Activated T-helper 1 cell treated with Interleukin-2 at 50 U/mL for 16 hours (primary cell): ENCODE measurements at places on chromosomes 2 and 18.

- no peak for DNase-seq
Measured at GRCh38 chr18:57431002-57431382, 4.2 kb upstream of the ONECUT2 start.

DNA sequence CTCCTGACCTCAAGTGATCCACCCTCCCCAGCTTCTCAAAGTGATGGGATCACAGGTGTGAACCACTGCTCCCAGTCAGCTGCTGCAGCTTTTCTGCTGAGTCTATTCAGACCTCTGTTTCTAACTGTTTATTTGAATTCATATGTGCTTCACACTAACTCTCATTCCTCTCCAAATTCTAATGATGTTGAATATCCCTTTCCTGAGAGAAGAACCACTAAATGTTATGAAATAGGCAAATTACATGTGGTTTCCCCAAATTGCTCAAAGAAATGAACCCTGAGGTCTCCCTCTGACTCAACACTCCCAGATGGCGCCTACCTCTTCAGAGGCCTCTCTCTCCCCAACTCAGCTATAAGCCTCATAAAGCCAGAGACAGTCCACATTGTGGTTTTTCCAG is 98.6 kb downstream of the IRS1 start:
- no peak for DNase-seq

DNA sequence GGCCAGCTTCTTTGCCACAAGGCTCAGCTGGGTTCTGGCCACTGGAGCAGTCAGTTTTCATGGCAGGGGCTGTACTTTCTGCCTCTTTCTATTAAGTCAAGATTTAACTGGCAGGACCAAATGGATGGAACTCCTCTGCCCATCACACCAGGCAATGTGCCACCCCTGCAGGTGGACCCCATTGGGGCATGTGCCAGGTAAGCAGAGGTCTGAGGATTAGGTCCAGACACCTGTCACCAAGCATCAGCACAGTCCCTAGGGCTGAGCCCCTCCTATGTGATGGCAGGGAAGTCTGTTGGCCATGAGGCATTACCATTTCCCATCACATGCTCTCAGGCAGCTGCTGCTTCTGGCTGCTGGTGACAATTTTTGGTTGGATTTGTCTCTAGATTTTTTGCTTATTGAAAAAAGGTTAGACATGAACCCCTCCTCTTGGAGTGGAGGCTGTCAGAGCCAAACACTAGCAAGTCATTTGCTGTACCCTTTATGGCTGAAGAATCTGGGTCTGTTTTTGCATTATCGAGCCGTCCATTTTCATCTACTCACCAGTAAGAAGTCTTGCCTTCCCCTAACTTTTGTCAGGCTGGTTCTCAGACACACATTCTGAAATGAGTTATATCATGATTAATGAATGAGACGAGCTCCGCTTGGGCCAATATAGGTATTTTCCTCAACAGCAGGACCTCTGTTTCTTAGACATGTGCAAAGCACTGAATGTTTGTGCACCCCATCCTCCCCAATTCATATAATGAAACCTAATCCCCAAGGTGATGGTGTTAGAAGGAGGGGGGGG is 328.0 kb downstream of the TSN start:
- no peak for DNase-seq

DNA sequence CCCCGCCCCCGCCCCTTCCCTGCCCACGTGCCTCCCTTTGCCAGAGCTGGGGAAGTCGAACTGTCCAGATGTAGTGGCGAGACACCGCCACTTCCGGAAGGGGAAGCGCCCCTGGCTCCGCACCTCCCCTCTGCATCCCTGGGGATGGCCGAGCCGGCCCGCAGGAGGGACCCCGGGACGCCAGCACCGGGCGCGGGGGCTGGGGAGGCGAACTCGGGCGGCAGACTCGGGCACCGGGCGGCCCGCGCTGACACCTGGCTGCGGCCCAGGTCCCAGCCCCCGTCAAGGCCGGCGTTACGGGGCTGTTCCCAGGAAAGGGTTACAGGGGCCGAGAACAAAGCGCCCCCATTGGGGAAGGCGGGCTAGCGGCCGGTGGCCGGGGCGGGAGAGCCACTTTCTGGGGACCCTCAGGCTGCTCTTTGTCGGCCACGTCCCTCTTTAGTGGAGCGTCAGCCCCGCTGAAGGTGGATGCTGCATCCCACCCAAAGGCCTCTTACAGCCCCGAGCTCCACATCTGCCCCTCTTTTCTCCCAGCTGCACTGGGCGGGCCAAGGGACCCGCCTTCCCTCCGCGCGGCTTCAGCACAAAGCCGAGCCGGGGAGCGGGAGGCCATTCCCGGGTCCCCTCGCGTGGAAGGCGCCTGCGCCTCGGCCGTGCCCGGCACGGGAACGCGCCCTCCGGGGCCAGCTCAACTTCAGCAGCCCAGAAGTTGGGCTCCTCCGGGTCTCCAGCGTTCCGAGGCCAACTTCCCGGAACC is 1.3 kb downstream of the SDC1 start:
- no peak for DNase-seq

GRCh38 chr2:16470936-16471490 is 194.6 kb downstream of the CYRIA start:
- no peak for DNase-seq

- no peak for DNase-seq
Measured at GRCh38 chr2:237529452-237530402, 36.6 kb upstream of the PRLH start.

GRCh38 chr18:21307578-21307977 is 65.5 kb downstream of the GREB1L start:
- no peak for DNase-seq

- DNase-seq = no peak
Measured at GRCh38 chr2:65557616-65558573, 125.5 kb upstream of the SPRED2 start.

- DNase-seq = no peak
Measured at GRCh38 chr2:14363976-14364375, 268.5 kb upstream of the LRATD1 start.

DNA sequence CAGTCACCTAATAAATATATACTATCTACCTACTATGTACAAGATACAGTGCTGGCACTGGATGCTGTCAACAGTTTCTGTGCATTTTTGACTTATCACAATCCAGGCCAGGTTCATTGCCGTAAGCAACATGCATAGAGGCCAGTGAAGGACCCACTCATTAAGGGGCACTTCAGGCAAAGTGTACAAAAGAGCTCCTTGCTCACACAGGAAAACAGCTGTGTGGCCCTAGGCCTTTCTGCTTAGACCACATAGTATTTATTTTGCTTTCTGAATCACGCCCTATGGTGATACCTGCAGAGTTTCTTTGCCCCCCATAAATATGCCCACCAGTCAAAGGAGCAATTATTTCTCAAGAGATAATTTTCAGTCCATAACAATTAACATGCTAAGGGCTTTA is 39.6 kb upstream of the STAT4 start:
- DNase-seq = no peak

GRCh38 chr18:407626-408224 is 92.8 kb downstream of the COLEC12 start:
- no peak for DNase-seq

- peak; percentile 40 for DNase-seq
Measured at GRCh38 chr2:162221064-162221463, 22.2 kb downstream of the FAP start.

GRCh38 chr18:76412010-76412817 is 82.8 kb downstream of the ZNF516 start:
- DNase-seq = no peak

- DNase-seq = no peak
Measured at GRCh38 chr2:229265727-229266126, 5.4 kb downstream of the PID1 start.

DNA sequence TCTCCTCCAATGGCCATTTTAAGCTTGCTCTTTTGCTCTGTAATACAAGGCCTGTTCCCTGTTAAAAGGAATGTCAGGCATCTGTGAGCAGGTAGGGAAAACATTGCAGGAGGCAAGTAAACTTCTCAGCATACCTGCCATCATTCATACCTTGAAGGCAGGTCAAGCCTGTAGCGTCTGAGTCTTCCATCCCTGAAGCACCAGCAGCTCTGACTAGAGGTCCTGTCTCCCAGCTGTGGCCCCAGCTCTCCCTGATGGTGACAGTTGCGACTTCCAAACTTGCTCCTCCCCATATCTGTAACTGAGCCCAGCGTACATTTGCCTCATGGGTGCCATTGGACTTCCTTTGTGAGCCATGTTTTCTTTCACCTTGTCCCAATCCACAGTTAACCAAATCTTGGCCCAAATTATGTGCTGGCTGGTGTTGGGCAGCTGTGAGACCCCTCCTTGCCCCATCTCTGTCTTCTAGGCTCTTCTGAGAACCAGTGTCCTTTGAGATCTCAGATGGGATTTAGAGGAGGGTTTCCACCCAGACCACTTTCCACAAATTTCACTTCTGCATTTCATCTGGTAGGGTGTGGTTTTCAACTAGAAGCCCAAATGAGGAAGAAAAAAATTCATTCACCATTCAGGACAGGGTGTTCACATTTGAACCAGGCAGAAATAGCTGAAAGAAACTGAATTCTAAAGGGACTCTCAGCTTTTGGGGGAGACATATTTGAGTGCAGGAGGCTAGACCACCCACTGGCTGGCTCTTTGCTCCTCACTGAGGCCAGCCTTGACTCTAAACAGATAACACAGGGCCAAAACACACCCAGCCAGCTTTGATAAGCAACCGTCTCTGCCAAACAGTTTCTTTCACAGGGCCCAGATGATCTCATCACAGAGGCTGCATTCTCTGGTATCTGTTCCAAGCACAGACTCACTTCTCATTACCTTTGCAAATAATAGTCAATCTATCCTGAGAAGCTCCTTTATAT is 66.4 kb upstream of the MSH2 start:
- no peak for DNase-seq

- no peak for DNase-seq
Measured at GRCh38 chr2:169007356-169007755, 23.8 kb downstream of the ABCB11 start.

- DNase-seq = no peak
Measured at GRCh38 chr2:200450288-200450687, 59.6 kb downstream of the KCTD18 start.

DNA sequence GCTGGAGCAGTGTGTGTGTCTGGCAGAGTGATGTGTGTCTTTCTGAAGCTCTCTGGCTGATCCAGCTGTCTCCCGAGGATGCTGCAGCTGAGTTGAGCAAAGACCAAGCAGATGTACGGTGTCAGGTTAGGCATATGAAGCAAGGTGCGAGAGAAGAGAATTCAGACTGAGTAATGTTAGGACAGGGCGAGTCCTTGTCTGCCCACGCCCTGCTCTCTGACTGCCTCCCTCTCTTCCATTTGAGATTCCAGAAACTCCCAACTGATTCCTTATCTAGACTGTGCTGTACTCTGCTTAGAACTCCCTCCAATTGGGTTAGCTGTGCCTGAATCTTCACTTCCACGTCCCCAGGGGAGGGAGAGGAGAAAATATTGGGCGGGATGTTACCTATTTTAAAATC is 25.7 kb upstream of the LPIN1 start:
- no peak for DNase-seq

- DNase-seq = no peak
Measured at GRCh38 chr18:32264401-32264800, 74.6 kb downstream of the MEP1B start.

DNA sequence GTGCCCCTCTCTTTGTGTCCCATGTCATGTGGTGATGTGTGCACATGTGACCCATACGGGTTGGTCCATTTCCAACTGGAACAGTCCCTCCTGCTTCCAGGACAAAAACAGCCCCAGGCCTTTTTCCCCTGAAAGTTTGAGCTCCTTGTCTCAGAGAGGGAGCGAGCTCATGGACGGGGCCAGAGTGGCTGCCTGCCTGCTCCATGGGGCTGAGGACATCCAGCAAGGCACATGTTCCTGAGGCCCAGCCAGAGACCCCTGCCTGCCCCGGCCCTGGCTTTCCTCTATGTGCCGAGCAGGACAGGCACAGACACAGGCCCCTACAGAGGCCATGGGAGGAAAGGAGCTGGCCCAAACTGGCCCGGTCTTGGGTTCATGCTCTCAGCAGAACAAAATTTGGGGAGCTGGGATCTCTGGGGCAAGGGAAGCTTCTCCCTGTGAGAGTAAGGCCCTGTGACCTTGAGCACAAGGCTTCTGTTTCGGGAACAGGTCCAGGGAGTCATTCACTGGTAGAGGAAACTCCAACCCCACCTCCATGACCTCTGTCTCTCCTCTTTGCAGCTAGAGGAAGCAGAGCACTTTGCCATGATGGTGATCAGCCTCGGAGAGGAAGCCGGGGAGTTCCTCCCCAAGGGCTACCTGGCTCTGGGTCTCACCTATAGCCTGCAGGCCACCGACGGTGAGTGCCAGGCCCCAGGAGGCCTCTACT is 105.8 kb upstream of the MCFD2 start:
- no peak for DNase-seq

- no peak for DNase-seq
Measured at GRCh38 chr2:129011466-129012061, 692.9 kb upstream of the HS6ST1 start.

DNA sequence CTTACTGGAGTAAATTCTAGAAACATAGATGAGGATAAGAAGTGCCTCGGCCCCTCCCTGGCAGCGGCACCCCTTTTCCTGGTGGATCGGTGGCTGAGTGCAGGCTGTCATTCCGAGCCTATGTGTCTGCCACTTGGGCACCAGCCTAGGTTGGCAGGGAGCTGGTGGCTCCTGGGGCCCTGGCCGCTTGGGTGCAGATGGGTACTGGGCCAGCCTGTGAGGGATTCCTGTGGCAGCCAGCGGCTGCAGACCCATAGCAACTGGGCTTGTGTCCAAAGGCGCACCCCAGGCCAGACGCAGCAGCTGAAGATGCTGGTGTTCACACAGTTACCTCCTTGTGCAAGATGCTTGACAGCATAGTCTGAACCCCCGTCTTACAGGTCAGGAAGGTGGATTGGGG is 2.8 kb downstream of the SNORC start:
- DNase-seq = no peak

DNA sequence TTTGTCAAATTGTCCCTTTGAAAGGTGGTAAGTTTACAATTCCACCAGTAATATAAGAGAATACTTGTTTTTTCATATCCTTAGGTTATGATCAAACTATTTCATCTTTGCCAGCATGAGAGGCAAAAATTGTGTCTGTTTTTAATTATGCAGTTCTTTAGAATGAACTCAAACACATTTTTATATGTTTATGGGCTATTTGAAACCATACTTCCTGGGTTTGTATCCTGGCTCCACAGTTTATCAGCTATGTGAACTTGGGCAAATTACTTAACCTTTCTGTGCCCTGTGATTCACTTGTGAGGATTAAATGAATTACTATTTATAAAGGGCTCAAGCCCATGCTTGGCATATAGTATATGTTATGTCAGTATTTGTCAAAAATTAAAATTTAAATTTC is 109.4 kb downstream of the TANC1 start:
- DNase-seq = no peak

- DNase-seq = no peak
Measured at GRCh38 chr18:46253498-46253897, 149.3 kb downstream of the HAUS1 start.

- DNase-seq = no peak
Measured at GRCh38 chr18:3153107-3153704, 66.6 kb downstream of the MYOM1 start.

- DNase-seq = no peak
Measured at GRCh38 chr2:83103613-83104012, 1355.5 kb downstream of the SUCLG1 start.

- DNase-seq = no peak
Measured at GRCh38 chr2:88483200-88483599, 30.7 kb upstream of the FOXI3 start.

DNA sequence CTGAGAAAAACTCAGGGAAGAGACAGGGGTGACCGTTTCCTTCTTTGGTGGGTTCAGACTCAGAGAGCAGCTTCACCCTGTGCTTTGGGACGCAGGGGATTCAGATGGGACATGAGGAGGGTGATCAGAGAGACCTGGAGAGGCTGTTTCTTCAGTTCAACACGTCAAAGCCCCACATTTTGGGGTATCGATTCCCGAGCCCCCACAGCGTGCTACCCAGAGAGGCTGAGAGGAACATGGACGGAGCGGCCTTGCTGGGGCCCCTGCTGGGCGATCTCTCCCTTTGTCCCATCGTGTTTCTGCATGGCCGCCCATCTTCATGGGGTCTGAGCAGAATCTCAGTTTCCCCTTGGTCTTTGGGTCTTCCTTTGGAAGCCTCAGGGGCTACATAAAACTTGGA is 38.2 kb upstream of the PXDN start:
- no peak for DNase-seq
